Activated CD4-positive, alpha-beta T cell treated with anti-CD3 and anti-CD28 coated beads, Interleukin-2, amount 10 ng/mL, durations not matched to agents 7 days and 5 days (primary cell): ENCODE measurements at places on chromosomes 11 and 22. TPM values are rescaled to one million over a fixed set of nuclear protein-coding genes. Genes with fewer than 3 reads are reported as not detected.

Gene RIMBP3C
- total RNA-seq: 0.92 TPM

Gene PRG3
- total RNA-seq: not detected

Gene TMPRSS5
- total RNA-seq: 0.52 TPM

Gene SLC22A6
- total RNA-seq: not detected

Gene TBX1
- not detected for total RNA-seq

Gene HTR3B
- total RNA-seq: not detected
